ENCODE measurements at places on chromosomes 6 and 20.

GRCh38 chr6:111625461-111626391 is 20.0 kb upstream of the TRAF3IP2 start:
- H3K4me1 ChIP-seq = no peaks in the 10 kb centered on the region
- H3K27ac ChIP-seq = no peak overlapping the region
- DNase-seq = peak; percentile 29
- no peaks in the 10 kb centered on the region for H3K27me3 ChIP-seq
- no peak overlapping the region for H3K4me3 ChIP-seq

DNA sequence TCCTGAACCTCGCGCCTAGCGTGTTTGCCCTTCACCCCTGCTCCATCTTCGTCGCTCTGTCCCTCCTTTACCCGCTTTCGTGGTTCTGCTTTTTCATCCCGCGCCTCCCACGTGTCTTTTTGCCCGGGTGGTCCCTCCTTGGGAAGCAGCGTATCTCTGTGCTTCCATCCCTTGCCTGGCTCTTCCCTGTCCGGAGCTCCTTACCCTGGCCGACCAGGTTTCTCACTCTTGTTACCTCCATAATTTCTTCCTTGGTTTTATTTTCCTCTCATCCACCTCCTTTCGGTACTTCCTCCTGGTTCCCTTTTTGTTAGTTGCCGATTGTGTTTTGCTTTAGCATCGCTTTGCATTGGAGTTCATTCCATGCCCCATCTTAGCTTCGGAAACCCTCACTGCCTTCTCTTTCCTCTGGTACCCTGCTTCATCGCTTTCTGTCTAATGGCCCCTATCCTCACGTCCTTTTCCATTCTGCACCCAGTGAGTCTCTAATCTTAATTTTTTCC is 735 bp downstream of the FAM135A start:
- H3K36me3 ChIP-seq = no peaks in the 10 kb centered on the region

DNA sequence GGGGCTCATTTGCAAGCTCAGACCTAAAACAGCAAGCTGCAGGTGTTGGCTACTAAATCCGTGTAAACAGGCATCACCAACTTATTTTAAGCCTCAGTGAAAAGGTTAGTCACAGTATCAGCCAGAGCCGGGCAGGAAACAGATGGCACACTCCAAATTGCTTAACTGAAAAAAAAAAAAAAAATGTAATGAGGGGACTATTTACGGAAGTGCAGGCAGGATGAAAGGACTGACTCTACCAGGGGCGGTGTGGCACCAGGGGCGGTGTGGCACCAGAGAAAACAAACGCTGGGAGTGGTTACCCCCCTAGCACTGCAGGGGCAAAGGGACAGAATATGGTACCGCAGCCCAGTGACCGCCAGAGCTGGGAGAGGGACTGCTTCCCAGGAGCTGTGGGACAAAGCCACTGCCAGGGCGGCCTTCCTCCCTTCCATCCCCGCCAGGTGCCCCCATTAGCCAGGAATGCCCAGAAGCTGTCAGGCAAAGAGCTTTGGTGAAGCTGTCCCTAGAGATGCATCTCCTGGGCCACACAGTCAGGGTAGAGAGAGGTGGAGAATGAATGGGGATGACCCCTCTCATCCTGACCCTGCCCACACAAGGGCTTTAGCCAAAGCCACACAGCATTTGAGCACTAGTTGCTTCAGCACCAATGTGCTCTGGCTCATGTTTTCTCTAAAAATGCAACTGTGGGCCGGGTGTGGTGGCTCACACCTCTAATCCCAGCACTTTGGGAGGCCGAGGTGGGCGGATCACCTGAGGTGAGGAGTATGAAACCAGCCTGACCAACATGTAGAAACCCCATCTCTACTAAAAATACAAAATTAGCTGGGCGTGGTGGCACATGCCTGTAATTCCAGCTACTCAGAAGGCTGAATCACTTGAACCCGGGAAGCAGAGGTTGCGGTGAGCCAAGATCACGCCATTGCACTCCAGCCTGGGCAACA is 39.6 kb upstream of the GFOD1 start:
- no peak for DNase-seq
- H3K27ac ChIP-seq = no peak overlapping the region
- H3K27me3 ChIP-seq = no peaks in the 10 kb centered on the region
- H3K4me3 ChIP-seq = no peak overlapping the region

DNA sequence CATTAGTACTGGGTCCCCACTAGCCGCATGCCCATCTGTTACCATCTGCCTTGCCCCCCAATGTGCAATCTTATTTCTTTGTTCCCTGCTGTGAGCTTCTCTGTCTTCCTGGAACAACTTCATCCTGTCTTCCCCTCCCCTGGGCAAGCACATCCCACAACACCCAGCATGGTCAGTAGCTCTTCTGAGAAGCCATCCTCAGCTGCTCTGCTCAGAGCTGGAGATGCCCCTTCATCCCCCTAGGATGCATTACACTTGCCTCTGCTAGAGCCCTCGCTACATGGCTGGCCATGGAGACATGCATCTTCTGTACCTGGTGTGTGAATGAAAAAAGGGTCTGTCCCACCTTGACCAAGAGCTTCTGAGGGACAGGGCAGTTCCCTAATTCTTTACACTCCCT is 141.2 kb downstream of the CDC5L start:
- no peak overlapping the region for H3K4me3 ChIP-seq
- peaks cover 13% of the 10 kb centered on the region for H3K4me1 ChIP-seq
- DNase-seq = no peak
- H3K36me3 ChIP-seq = no peaks in the 10 kb centered on the region
- no peak overlapping the region for H3K27ac ChIP-seq

- H3K27ac ChIP-seq = no peak overlapping the region
- H3K4me1 ChIP-seq = peaks cover 5% of the 10 kb centered on the region
- no peak overlapping the region for H3K4me3 ChIP-seq
- H3K27me3 ChIP-seq = no peaks in the 10 kb centered on the region
- DNase-seq = peak; percentile 35
- no peaks in the 10 kb centered on the region for H3K36me3 ChIP-seq
Measured at GRCh38 chr6:107121964-107122495, 6.7 kb upstream of the BEND3 start.

Measured in mesendoderm (in vitro differentiated cells).